ENCODE measurements at places on chromosomes 16 and 17.

DNA sequence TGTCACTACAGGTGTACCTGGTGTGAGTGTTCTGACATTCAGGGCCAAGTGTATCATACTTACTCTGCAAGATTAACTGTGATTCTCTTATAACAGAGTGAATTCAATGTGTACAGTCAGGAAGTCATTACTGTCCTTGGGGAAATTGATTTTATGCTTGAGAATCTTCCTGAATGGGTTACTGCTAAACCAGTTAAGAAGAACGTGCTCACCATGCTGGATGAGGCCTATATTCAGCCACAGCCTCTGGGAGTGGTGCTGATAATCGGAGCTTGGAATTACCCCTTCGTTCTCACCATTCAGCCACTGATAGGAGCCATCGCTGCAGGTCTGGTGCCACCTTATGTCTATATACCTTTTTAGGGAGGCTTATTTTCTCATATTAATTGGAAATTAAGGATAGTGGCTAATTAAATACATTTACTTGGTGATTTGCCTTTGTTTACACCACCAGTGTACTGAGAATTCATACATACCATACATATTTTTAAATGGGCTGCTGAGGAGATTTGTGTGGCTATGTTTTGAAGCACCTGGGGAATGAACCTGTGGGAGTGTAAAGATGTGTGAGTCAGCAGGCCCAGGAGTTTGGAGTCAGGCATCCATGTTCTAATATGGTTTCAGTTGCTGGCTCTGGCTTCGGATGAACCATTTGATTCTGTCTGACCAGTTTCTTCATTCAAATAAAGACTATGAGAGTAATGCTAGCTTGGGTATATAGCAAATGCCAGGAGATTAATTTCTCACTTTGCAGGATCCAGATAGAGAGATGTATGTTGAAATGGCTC is 3.1 kb downstream of the ALDH3A2 start:
- no peak for DNase-seq

- no peak for DNase-seq
These were observed 494.1 kb upstream of the ERCC4 start for GRCh38 chr16:13425836-13426235.

DNA sequence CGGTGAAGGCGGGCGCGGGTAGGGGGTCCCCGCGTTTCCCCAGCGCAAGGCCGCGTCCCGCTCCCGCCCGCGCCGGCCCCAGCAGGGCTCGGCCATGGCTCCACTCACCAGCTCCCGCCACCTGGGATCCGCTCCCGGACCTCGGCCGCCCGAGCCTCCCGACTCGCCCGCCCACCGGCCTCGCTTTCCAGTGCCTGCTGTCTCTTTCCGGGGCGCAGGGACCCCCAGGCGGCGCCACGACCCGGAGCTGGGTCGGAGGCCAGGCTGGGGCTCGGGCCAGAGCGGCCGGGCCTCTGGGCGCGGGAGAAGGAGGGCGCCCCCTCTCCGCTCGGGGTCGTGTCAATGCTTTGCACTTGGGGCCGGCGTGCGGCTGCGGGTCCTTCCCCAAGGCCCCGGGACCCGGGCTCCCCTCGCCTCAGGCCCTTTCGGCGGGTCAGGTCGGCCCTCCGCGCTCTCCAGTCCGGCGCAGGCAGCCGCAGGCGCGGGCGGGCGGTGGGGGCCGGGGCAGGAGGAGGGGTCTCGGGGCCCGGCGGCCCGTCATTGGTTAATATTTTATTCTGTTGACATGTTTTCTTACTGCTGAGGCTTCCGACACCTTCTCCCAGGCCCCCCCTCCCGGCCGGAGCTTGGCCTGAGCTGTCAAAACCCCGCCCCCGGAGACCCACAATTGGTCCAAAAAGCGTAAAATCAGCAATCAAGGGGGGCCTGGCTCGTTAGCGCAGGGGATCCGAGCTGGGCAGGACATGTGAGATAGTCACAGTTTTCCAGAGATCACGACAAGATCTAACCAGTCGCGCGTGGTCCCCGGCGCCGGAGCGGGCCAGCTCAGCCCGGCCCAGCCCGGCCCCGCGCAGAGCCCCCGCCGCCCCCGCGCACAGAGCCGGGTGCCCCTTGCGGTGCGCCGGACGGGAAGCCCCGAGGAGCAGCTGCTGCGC is at the start of gene TBX2:
TSS of gene TBX2 (plus strand) at position 713 of the 935 bp plus-strand sequence. CDS start 334 bp downstream, outside the sequence.
- DNase-seq: no peak

DNA sequence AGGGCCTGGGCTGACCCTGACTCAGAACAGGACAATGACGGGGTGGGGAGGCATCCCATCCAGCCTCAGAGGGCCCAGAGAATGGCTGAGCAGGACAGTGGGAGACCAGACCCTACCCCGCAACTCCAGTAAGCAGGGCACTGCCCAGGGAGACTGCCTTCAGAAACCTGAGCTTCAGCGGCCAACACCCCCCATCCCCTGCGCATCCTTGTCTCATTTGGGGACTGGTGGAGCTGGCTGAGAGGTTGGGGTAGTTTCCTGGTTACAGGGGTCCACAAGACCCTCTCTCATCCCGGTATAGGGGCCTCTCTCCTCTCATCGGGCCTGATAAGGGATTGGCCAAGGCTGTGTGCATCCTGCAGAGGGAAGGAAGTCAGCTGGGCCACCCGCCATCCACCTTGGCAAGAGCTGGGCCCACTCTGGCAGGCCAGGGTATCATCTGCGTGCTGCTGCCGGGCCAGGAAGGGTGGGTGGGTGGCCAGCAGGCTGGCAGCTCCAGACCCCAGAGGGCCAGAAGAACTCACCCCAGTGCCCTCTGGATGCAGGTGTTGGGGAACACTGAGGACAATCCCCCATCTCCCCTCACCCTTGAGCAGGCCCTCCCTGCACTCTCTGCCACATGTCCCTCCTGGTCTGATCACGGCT is 229.1 kb downstream of the KATNIP start:
- no peak for DNase-seq

DNA sequence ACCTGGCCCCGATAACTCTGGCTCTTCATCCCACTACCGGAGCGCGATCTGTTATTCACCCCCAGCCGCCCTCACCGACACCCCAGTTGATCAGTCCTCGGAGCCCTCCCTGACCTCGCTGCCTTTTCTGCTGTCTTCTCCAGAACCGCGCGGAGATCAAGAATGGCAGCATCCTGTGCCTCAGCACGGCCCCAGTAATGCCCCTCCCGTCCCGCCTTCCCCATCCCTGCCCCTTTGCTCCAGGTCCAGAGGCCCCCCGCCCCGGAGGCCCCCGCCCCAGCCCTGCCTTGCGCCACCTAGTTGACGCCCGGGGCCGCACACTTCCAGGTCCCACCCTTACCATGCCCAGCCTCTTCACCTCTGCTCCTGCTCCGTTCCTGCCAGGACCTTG is 872 bp downstream of the ELMO3 start:
- no peak for DNase-seq

DNA sequence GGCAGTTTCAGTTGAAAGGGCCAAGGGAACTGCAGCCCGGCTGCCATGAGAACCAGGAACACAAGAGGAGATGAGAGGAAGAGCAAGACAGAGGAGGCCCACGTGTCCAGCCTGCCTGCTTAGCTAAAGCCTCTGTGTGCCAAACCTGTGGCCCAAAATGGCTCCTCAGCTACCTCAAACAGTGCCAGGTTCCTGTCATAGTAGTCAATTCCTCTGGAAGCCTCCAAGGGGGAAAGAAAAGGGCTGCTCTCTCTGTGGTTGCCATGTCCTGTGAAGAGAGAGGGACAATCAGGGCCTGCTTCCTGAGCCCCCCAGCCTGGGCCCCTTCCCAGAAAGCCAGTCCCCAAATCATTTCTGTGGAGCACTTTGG is 5.2 kb downstream of the SLC12A4 start:
- DNase-seq: no peak

- no peak for DNase-seq
These were observed 6.7 kb upstream of the TPPP3 start for GRCh38 chr16:67399749-67400704.

DNA sequence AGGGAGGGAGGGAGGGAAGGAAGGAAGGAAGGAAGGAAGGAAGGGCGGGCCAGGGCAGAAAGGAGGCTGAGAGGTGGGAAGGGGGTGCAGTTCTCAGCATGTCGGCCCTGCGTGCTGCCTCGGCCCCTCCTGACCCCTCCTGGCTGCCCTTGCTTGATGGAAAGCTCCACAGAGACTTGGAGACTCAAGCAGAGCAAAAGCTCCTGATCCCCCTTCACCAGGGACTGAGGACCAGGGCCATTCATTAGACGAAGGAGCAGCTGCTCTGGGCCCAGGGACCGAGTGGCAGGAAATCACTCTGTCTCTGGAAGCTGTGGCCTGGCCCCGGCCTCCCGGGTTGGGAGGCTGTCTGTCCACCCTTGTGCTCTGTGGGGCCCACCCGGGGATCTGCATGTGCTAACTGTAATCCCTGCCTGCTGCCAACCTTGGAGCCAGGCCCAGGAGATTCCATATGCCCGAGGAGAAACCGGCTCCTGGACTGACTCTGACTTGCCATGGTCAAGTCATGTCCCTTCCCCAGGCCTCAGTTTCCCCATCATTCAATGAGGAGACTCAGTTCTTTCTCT is 27.4 kb upstream of the C1QL1 start:
- DNase-seq: no peak

DNA sequence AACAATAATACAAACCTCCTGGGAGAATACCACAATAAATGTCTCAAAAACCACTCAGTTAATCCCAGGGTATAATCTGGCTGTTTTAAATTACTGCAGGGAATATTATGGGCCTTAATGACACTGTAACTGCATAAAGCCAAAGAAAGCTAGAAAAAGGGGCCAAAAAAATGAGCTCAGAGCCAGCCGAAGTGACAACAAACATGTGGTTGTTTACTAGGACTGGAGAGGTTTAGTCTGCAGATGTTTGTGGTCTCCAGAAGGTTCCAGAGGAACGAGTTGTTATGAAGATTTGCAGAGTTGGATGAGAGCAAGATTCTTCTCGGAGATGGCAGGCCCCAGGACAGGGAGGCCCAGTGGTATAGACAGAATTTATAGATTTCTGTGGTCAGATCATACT is 97.1 kb upstream of the AKTIP start:
- no peak for DNase-seq

DNA sequence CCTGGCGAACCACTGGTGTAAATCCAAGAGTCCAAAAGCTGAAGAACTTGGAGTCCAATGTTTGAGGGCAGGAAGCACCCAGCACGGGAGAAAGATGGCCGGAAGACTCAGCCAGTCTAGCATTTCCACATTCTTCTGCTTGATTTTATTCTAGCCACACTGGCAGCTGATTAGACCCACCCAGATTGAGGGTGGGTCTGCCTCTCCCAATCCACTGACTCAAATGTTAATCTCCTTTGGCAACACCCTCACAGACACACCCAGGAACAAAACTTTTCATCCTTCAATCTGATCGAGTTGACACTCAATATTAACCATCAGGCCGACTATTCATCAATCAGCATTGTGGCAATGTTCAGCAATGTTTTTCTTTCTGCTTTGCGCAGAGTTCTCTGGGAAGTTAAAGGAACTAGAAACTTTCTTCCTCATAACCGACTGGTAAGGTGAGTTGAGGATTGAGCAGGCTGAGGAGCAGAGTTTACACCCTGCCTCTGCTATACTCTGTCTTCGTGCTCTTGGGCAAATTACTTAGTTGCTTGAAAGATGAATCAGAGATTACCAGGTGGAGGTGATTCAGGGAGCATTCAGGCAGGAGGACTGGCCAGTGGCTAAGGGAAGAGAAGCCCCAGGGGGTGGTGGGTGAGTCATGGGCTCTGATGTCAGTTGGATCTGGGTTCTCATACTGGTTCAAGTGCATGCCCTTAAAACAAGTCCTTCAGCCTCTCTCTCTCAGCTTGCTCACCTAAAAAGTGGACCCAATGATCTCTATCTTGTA is 28.2 kb upstream of the BRD7 start:
- no peak for DNase-seq

DNA sequence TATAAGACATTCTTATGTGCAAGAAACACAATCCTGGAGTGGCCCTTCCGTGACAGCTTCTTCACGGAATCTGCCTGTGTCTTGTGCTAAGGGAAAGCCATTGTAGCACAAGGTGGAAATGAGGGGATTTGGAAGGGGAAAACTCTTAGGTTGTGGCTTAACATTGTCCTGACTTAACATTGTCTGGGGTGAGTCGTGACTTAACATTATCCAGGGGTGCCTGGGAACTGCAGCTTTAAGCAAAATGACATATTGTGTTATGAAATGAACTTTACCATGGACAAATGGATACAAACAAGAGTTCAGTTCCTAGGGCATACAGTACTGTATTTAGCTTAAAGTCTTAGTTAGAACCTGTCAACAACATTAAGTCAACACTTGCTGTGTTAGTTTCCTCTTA is 323.9 kb downstream of the CPPED1 start:
- DNase-seq: no peak

DNA sequence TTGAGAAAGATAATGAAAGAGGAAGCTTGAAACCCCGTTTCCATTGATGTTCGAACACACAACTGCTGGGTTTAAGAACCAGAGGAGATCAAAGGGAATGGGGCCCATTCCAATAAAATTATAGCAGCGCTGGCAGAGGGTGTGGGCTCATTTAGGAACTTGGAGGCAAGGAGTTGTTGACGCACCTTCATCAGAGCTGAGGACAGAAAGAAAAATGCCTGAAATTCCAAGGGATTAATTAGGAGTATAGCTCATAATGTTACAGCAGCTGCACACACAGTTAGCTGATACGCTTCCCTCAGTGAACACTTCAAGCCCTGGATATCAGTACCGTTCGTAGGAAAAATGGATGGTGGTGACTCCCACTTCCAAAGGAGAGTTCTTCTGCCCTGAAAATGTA is 127.2 kb downstream of the AXIN2 start:
- DNase-seq: no peak

DNA sequence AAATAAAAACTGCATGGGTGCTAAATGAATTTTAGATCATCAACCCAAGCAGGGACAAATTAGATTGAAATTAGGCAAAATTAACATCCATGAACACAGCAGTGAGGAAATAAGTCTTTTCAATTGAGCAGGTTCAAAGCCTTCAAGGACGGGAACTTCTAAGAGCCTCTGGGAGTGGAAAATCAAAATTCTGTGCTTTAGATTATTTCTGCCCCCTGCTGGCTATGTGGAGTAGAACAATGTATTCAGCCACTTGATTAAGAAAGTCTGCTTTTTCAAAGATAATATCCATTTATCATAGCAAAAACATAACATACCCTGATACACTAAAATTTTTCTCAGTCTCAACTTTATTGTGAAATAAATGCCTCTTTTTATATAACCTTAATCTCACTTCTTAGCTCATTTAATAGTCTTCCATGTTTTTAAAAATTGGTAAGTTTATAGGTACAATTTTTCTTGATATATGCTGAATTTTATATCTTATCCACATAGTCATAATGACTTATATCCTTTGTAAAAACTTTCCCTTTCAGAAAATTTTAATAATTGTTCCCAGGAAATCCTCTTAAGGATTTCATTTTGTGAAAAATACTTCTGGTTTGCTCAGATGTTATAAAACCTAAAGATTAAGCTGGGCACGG is 28.1 kb upstream of the NOL11 start:
- DNase-seq: no peak

- no peak for DNase-seq
These were observed 5.2 kb downstream of the RPH3AL start for GRCh38 chr17:347309-347899.

DNA sequence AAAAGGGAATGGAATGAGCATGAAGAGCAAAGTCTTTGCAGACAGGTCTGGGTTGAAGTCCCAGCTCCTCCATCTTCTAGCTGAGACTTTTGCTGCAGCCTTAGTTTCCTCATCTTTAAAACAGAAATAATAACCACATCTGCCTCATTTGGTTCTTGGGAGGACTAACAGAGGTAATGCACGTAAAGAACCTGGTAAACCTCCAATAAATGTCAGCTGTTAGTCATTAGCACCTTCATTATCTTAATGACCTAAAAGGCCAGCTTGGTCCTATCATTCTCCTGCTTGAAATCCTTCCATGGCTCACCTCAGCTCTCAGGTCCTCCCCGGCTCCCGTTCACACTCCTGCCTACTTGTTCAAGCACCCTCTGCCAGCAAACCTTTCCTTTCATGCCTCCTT is 51.8 kb downstream of the SKAP1 start:
- no peak for DNase-seq

Measured in C1 segment of cervical spinal cord (tissue), 14 donors.